ENCODE measurements at places on chromosomes 4 and X. TPM values are rescaled to one million over a fixed set of nuclear protein-coding genes. Genes with fewer than 3 reads are reported as not detected.

The DRD5 gene
- not detected for total RNA-seq

The GLUD2 gene
- 0.21 TPM for total RNA-seq

GRCh38 chr4:31649878-31650277, 929.7 kb downstream of the PCDH7 start:
- DNase-seq: no peak

The CT45A10 gene
- not detected for total RNA-seq
